Stimulated activated CD4-positive, alpha-beta T cell treated with anti-CD3 and anti-CD28 coated beads, TNF-alpha, amount 100 ng/mL, for 1 hour (primary cell): ENCODE measurements at places on chromosomes 5 and 9.

DNA sequence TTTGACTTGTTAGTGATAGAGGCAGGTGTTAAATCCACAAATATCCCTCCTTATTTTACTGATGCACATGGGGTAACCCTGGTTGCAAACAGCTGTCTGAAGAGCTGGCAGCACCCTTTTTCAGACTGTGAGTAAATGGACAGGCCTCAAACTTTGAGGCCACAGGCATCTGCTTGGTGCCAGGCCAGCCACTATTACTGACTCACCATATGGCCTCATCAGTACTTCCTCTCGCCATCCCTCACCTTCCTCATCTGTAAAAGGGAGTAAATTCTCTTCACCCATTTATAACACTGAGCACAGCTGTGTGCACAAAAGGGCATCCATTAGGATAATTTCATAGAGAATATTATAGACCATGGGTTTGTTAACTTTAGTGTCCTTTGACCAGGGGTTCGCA lies 11.9 kb upstream of the TNIP1 start:
- no peak for DNase-seq

DNA sequence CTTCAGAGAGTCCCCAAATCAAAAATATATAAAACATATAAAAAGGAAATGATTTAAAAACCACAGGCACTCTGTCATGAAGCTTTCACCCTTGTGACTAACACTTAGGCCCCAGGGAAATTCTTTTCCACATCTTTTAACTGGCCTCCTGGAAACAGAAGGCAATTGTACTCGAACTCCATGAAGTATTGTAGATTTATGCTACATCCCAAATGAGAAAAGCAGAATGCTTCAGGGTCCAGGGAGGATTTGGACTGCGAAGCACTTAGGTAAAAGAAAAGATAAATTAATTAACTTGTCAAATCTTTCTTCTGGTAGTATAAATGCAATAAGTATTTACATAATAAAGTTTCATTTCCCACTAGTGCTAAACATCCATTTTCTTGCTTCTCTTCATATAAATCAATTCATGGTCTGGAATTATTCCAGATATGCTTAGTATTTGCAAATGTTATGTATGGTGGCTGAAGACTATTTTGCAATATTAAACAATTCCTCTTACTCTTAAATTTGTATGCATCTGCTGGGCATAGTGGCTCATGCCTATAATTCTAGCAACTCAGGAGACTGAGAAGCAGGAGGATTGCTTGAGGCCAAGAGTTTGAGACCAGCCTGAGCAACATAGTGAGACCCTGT lies 64.9 kb upstream of the ELL2 start:
- no peak for DNase-seq

GRCh38 chr5:9278921-9279603 lies 266.8 kb downstream of the SEMA5A start:
- DNase-seq, result no peak

GRCh38 chr5:72815580-72816283 lies 729 bp upstream of the TNPO1 start:
- DNase-seq, result no peak

GRCh38 chr5:163642904-163643303 lies 137.5 kb downstream of the MAT2B start:
- no peak for DNase-seq

GRCh38 chr5:75405296-75405695 lies 68.3 kb downstream of the HMGCR start:
- DNase-seq, result no peak

GRCh38 chr5:140399979-140400729 lies 1.5 kb upstream of the ANKHD1 start:
- DNase-seq, result no peak

DNA sequence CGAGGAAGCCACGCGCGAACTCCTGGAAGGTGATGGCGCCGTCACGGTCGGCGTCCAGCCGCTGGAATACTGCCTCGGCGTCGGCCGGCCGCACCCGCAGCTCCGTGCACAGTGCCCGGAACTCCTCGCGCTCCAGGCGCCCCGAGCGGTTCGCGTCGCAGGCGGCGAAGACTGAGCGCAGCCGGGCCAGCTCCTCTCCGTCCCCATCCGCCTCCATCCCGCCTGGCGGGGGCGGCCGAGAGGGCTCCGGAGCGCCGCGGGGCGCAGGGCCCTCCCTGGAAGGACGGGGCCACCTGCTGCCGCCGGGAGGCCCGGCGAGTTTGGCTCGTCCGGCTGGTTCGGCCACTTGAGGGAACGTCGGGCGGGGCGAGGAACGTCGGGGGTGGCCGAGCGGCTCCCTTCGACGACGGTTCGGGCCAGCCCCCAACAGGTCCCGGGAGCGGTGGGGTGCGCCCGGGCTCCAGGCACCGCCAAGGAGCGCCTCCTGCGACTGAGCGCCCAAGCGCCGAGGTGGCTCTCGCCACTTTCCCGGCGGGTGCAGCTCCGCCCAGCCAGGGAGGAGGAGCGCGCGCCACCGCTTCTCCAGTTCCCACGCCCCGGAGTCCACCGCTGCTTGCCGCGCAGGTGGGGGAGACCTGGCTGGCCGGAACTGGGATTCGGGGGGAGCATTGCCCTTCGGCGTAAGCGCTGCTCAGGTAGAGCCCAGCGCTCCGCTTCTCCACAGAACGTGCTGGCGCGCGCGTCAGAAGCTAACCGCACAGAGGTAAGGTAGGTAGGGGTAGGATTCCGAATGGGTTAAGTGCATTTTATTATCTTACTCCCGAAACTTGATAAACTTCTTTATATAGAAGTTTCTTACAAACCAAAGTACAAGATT lies at the start of gene RASEF:
RASEF (minus strand) TSS at position 492 of the 877 bp plus-strand sequence; CDS start at position 217, 275 bp downstream.
- no peak for DNase-seq

- no peak for DNase-seq
These were observed 45.2 kb upstream of the CKMT2 start for GRCh38 chr5:81187885-81188284.

GRCh38 chr5:75325242-75325641 lies 11.8 kb upstream of the HMGCR start:
- no peak for DNase-seq

DNA sequence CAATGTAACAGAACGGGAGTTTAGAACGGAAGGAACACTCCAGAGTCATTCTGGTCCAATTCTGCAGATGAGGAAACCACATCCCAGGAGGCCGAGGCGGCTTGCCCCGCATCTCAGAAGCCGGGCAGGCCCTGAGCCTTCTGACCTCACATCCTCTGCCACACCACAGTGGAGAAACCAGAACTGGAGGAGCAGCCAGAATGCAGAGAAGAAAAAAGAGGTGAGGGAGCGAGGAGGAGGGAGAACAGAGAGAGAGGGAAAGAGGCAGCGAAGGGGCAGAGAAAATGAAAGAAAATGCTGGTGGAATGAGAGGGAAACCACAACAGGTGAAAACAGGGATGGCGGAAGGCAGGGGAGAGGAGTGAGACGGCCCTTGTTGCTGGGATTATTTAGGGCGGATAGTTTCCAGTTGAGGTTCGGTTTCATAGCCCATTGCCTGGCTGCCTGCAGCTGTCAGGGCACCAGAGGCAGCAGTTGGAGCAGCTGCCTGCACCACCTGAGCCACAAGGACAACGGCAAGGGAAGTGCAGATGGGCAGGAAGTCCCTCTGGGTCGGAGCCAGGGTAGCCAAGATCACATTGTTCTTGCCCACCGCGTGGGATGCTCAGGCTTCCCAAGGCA lies at the start of gene HMHB1:
HMHB1 (plus strand) TSS at position 77 of the 621 bp plus-strand sequence.
- DNase-seq, result no peak
